ENCODE measurements at places on chromosomes 2 and 18.

- DNase-seq: no peak
Measured at GRCh38 chr2:196546151-196546919, 93.2 kb upstream of the CCDC150 start.

GRCh38 chr18:2258954-2259353, 312.4 kb downstream of the METTL4 start:
- no peak for DNase-seq

DNA sequence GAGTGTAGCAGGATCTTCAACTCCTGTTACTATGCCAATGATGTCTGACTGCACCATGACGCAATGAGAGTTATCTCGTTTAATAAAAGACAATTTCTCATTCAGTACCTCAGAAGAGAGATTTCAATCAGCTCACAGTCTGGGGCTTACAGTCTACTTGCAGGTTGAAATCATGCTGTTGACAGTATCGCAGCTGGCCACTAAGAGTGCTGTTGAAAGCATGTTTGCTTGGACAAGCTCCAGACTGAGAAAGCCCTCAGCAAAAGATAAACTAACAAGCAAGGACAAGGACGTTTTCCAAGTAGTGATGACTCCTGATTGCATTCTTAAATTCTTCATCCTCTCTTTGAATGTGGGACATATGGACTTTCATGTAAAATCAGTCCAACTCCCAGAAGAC, 145.2 kb upstream of the SYT4 start:
- DNase-seq: peak; percentile 10

DNA sequence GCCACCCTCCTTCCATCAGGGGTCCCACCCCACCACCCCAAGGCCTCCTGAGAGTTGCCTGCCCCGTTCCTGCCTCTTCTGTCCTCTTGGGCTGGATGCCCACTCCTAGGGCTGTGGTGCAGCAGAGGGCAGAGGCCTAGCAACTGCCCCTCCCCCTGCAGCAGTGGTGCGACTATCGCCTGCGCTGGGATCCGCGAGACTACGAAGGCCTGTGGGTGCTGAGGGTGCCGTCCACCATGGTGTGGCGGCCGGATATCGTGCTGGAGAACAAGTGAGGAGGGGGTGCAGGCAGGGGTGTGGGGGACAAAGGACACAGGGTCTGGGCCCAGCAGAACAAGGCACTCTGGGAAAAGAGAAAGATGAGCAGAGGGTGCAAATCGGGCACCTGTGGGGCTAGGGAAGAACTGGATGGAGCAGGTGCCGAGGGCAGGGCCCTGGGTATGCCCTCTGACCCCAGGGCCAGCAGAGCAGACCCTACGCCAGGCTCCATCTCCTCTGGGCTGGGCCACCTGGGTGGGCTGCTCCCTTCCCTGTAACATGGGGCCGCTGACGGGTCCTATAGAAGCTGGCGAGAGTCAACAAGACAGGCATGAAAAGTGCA, 1.0 kb downstream of the CHRNG start:
- no peak for DNase-seq

DNA sequence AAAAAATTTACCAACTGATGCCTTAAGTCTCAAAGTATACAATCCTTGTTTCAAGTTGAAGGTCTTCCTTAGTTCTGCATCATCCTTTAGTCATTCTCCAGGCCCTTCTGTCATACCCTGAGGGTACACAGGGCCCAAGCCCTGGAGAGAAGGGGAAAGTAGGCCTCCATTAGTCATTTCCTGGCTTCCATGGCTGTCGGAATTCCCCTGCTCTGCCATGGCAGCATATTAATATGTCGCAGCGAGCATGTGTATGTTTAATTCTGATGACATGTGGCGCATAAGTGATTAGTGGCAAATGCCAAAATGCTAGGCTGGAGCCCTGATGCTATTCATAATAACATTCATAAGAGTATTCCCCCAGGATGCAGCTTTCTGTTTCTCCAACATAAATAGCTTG, 22.1 kb downstream of the GPR39 start:
- DNase-seq: no peak

GRCh38 chr2:60556175-60556574, 2.7 kb upstream of the BCL11A start:
- DNase-seq: no peak

- DNase-seq: no peak
Measured at GRCh38 chr2:16861530-16861929, 195.9 kb upstream of the CYRIA start.

- no peak for DNase-seq
Measured at GRCh38 chr2:156659694-156660093, 223.5 kb downstream of the GPD2 start.

DNA sequence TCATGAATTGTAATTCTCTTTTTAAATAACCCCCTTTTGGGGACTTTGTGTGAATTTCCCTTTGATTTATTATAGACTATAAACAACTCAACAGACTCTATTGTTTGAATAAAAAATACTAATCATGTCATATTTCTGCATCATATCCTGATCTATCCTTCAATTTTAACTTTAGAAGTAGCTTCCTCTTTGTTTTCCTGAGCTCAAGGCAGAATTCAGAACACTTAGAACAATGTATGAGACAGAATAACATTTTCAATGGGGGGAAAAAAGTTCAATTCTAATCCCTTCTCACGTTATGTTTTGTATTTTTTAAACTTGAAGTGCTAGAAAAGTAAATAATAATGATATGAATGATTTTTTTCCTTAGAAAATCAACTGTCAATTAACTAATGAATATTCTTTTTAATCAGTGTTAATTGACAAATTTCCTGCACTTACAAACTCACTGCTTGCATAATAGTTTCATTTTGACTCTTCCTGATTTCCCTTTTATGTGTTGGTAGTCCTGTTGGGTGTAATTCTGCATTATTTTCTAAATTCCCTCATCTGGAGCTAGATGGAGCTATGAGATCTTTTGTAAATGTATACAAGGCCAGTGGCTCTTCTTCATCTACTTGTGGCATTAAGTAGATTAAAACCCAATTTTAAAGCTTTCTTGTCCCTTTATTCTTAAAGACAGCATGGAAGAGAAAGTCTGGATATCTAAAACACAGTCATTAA, 326.1 kb downstream of the PARD3B start:
- peak; percentile 63 for DNase-seq

DNA sequence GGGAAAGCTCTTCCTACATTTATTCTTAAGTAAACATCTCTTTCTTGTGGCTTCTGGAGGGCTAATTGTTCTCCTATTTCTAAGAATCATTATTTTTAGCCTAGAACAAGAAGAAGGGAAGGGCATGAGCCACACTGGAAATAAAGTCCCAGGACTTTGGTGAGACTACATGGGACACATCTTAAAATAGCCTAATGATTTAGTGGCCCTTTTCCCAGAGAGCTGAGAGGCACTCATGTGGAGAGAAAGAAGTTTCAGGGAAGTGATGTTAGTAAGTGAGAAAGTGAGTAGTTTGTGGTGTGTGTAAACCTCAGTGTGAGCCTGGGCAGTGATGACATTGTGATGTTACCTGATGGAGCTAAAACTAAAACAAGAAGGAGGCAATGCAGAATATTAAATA, 14.6 kb downstream of the ITGA4 start:
- no peak for DNase-seq

DNA sequence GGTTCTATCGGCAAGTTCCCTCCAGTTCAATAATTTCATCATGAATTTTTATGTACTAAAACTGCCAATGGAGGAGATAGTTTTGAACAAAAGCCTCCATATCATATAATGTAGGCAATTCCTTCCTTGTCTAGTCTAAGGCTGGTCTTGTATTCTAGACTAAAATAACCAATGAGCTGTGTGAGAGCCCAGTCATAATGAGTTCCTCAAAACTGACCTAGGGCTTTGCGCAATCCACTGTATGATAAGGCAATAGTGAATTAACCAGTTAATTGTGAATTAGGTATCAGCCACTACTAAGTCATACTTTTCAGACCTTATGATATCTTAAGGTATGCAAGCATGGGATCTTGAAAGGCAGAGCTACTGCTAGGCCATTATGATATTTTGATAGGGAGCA, 7.6 kb upstream of the UXS1 start:
- no peak for DNase-seq

GRCh38 chr18:433960-434359, 66.5 kb downstream of the COLEC12 start:
- DNase-seq: no peak

GRCh38 chr2:77520641-77521547, 1.3 kb downstream of the LRRTM4 start:
- DNase-seq: no peak

- DNase-seq: no peak
Measured at GRCh38 chr2:45545943-45546342, 65.1 kb downstream of the SRBD1 start.

DNA sequence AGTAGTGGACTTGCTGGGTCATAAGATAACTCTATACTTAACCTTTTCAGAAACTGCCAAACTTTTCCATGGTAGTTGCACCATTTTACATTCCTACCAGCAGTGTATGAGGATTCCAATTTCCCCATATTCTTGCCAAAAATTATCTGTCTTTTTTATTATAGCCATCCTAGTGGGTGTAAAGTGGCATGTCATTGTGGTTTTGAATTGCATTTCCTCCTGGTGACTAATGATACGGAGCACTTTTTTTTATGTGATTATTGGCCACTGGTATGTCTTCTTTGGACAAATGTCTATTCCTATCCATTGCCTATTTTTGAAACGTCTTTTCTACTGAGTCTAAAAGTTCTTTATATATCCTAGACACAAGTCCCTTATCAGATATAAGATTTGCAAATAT, 44.3 kb downstream of the CACNB4 start:
- no peak for DNase-seq

DNA sequence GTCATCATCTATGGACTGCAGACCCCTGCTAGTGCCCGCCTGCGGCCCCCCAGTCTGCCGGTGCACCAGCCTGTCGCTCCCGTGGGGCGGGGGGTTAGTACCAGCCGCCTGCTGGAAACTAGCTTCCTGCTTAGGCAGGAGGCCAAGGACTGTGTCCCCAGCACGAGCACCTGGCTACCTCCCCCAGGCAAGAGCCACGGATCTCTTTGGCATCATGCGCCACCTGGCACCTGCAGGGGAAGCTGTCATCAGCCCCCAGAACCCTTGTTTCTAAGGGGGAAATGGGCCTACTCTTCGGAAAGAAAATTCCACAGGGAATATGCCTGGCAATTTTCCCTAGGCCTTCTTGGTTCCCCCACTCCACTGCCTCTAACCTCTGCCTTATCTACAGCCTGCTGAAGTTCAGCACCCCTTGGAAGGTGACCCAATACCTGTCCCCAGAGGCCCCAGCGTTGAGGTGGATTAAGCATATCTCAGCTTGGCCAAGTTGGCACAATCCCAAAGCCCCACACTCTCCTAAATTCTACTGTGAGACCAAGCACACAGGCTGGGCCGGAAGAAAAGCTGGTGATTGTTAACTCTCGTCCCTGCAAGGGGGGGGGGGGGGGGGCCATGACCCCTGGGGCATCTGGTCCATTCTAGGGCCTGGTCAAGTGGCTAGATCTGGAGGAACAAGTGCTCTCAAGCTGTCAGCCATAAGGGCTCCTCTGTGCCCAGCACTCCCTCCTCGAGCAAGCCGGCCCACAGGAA, 62.0 kb upstream of the POMC start:
- no peak for DNase-seq

DNA sequence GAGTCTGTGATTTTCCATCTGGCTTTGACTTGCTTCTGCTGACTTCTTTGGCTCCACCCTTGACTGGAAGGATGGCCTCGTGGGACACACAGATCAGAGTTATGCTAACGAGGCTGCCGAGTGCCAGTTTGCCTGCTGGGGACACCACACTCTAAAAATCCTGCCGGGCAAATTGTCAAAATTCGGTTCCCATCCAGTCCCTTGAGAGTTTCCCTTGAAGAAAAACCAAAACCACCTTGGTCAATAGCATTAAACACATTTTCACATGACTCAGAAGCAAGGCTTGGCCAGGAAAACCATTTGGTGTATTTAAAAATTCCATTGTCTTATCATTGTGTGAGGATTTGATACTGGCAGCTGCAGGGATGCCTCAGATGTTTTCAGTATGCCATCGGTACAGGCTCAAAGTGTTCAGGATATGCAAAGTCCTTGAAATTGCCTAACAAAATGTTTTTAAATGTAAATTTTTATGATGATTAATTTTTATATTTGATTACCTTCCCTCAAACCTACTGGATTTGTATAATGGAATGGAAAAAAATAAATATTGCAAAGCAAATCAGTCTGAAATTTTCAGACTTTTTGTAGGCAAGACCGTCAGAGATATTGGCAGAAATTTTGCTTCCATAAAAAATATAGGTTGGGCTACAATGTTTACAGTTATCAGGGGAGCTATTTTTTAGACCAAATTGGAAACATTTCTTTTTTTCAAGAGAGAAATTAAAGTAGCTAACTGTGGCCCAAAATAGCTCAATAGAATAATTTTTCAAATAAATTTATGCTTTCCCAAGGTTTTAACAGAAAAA, 41.6 kb downstream of the KCNE4 start:
- no peak for DNase-seq

DNA sequence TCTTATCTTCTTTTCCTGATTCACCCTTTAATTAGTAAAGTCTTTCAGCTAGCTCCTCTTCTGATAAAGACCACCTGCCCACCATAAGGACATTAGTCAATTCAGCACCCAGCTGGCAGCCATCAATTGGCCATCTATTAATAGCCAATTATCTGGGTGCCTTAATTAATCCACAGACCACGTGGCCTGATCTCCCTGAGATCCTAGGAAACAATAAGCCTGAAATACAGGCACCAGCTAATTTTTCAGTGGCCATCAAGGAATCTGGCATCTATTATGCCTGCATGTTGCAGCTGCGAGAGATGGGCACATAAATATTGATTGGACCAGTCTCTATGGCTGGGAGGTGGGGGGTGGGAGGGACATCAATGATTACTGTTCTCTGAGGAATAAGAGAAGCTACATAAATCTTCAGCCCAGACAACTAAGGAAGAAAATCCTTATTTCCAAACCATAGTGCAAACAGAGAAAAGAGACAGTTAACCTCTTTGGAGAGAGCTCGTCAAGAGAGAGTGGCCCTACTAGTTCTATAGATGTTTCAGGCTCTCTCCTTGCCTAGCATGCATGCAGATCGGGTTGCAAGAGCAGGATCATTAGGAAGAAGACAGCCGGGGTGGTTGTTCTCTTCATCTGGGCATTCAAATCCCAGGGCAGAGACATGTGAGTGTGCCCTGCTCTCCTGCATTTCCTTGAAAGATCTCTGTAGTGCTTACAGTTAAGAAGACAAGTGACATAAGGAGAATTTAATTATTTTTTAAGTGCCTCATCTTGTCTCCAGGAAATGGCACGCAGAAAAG, 8.7 kb downstream of the GALNT14 start:
- DNase-seq: no peak
